Ecto neural progenitor cell (in vitro differentiated cells): ENCODE measurements at places on chromosomes 12 and 14.

DNA sequence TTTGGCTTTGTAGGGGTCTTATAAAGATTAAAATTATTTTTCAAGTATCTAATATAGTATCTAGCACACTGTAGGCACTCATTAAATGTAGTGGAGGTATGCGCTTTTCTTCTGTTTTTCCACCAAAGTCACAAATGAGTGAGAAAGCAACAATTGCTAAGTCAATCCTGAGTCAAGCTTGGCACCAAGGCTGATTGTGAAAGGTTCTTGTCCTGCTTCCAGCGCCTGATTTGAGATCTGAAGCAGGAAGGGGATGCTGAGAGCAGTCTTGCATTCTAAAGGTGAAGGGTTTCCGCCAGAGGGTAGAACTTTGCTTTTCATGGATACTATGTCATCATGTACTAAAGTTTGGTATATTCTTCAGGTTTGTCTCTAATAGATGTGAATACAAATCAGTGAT, 64.9 kb upstream of the DAAM1 start:
- DNase-seq: no peak

DNA sequence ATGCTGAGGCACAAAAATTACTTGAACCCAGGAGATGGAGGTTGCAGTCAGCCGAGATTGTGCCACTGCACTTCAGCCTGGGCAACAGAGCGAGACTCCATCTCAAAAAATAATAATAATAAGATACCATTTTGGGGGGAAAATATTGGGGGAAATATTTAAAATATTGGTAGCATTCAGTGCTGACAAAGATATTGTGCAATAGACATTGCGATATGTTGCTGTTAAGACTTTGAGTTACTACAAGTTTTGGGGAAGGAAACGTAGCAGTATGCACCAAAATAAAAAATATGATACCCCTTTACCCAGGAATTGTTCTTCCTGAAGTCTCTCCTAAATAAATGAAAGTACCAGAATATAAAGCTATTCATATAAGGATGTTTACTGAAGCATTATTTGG, 37.7 kb upstream of the MYBPC1 start:
- DNase-seq: no peak

- no peak for DNase-seq
Observed at GRCh38 chr12:108825201-108825950, 32.0 kb downstream of the SSH1 start.

- DNase-seq: no peak
Observed at GRCh38 chr12:131111446-131111845, 157.7 kb downstream of the ADGRD1 start.

DNA sequence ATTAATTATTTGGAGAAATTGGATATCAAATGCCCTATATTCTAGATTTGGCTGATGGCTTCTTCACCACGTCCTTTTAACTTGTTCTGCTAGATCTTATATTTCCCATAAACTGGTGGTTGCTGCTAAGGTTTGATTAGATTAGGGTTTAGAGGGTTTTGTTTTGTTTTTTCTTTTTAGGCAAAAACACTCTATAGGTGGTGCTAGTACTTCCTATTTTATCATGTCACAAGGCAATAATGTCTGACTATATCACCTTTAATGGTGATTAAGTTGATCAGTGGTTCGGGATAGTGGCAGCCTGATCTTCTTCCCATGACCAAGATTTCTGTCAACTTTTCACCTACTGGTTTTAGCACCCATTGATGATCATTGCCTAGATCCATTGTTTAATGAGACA, 455.1 kb downstream of the RAD51B start:
- DNase-seq: no peak

DNA sequence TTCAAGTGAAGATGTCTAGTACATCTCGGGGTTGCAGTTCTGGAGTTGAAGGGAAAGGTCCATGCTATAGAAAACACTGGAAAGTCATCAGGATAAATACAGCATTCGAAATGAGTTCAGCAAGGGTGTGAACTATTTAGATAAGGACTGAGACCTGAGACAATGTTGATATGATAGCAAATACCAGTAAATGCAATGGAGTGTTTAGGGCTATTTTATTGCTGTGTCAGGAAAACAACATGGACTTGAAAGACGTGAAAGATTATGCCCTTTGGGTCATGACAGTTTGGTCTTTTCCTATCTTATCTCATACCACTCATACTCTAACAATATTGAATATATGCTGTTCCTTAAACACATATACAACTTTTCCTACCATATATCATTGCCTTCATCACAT, 1776.2 kb upstream of the SEL1L start:
- no peak for DNase-seq

GRCh38 chr12:46933947-46934346, 108.2 kb upstream of the SLC38A4 start:
- no peak for DNase-seq

- no peak for DNase-seq
Observed at GRCh38 chr14:57266065-57266464, 2.6 kb downstream of the EXOC5 start.
